Femur (tissue), 1 donor: ENCODE measurements at places on chromosomes 6 and 20.

- peak; percentile 82 for DNase-seq
Observed at GRCh38 chr20:41329435-41330342, 10.9 kb upstream of the LPIN3 start.

DNA sequence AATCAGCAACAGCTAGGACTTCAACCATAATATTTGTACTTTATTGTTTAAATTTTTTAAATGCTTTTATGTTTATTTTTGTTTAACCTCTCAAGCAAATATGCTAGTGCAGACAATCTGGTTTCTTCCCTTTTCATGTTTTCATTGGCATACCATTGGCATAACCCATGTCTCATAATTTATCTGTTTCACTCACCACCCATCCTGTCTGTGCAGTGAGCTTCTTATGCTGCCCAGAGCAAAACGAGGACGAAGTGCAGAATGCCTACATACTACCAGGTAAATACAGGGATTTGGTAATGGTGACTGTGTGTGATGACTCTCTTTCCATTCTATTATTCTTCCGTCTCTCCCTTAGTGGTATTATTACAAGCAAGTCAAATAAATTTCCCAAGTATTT lies 361.4 kb upstream of the KCNQ5 start:
- no peak for DNase-seq

DNA sequence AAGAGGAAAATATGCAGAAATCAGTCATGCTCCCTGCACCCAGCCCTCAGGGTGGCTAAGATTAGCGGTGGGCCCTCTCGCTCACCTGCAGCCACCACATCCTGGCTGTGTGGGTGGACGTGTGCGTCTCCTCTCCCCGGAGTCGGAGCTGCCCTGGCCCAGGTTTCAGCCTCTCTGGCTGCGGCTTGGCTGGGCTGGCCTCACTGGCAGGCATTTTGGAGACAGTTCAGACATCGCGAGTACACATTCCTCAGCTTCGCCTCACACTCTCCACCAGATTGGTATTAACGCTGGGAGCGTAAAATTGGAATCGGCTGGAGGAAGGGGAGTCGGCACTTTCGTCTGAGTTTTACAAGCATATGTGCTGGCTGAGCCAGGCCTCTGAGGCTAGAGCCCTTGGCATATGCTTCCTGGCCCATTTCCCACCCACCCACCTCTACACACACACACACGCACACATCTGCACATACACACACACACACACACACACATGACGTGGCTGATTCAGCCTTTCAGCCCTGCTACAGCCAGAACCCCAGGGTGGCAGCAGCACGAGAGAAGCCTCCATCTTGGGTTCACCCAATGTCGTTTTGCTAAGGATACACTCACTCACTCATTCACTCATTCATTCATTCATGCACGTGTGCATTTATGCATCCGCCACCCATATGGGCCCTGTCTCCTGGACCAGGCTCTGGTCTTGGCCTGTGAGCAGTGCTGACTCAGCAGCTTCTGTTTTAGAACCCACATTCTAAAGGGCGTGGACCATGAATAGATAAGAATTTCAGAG lies 42.9 kb downstream of the BCAS4 start:
- DNase-seq: peak; percentile 81

DNA sequence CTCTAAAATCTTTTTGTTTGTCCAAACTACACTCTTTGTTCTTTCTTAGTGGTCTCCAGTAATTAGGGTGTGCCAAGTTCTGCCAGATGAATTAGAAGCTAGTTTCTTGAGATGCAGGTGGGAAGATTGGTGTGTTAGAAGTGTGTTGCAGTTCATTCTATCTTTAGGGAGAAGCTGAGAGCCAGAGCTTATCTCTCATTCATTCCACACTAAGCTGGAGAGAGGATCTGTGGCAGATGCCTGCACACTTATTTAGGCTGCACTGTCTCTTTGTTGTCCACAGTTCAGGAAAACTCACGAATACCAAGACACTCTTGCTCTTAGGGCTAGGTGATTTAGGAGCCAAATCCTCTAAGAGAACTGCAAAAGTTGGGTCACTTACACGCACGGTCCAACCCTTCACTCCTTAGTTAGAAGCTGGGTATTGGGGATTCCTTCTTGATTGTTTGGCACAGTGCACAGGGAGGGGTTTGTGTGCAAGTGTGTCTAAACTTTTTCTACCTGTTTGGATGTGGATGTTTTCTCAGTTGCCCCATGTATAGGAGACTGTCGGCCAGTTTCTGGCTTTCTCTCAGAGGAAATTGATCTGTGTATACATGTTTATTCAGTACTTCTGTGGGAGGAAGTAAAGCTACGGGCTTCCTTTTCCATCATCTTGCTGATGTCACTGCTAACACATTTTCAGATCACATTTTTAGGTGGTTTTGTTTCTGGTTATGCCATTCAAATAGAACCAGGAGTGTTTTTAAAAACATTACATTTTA lies 49.5 kb downstream of the SMAP1 start:
- DNase-seq: no peak

DNA sequence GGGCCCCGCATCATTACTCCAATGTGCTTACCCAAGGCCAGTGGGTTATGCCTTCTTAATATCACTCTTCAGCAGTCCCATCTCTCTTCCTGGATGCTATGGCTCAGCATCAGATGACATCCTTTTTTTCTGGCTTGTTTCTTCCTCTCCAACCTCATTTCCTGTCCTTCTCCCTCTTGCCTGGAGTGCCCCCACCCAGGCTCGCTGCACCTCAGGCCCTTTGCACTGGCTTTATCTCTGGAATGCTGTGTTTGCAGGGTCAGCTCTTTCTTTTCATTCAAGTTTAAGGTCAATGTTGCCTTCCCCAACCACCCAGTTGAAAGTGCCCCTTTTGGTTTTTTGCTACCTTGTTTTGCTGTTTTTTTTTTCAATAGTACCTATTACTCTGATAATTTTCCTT lies 36.7 kb downstream of the CD40 start:
- no peak for DNase-seq

DNA sequence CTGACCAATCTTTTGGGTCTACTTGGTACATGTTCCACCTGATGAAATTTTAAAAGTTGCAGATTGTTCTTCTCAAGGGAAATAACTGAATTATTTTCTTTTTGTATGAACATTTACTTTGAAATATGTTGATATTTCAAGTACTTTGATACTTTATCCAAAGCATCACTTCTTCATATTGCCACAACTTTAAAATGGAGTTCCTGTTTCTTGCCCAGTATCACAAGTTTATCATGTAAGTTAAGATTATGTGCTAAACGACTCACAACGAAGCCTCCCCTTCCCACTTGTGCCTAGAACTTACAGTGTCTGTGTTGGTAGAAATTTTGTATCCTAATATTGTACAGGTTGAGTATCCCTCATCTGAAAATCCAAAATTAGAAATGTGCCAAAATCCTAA lies 108.4 kb downstream of the ARID1B start:
- no peak for DNase-seq
